Activated naive CD4-positive, alpha-beta T cell treated with anti-CD3 and anti-CD28 coated beads for 36 hours (primary cell): ENCODE measurements at places on chromosomes 5 and 9. TPM values are rescaled to one million over a fixed set of nuclear protein-coding genes. Genes with fewer than 3 reads are reported as not detected.
A peak's percentile ranks its signal among the peaks of the same experiment; 100 is the strongest.

- peaks cover 19% of the 10 kb centered on the region for H3K4me1 ChIP-seq
- H3K4me3 ChIP-seq = no peak overlapping the region
- DNase-seq = peak; percentile 23
- no peak overlapping the region for H3K27ac ChIP-seq
- no peaks in the 10 kb centered on the region for H3K27me3 ChIP-seq
- peaks cover 23% of the 10 kb centered on the region for H3K36me3 ChIP-seq
Measured at GRCh38 chr9:5326893-5327548, 12.7 kb downstream of the RLN1 start.

GRCh38 chr9:91639054-91639453, 215.4 kb upstream of the NFIL3 start:
- H3K36me3 ChIP-seq = no peaks in the 10 kb centered on the region
- no peak overlapping the region for H3K27ac ChIP-seq
- H3K27me3 ChIP-seq = peaks cover 10% of the 10 kb centered on the region
- no peak for DNase-seq
- no peaks in the 10 kb centered on the region for H3K4me1 ChIP-seq
- no peak overlapping the region for H3K4me3 ChIP-seq

- H3K4me1 ChIP-seq = peaks cover 6% of the 10 kb centered on the region
- no peaks in the 10 kb centered on the region for H3K27me3 ChIP-seq
Measured at GRCh38 chr5:65481635-65482295, at the start of gene ADAMTS6. Gene ADAMTS6 (minus strand): TSS chr5:65481920. CDS start chr5:65473673, 8,247 bp downstream.

DNA sequence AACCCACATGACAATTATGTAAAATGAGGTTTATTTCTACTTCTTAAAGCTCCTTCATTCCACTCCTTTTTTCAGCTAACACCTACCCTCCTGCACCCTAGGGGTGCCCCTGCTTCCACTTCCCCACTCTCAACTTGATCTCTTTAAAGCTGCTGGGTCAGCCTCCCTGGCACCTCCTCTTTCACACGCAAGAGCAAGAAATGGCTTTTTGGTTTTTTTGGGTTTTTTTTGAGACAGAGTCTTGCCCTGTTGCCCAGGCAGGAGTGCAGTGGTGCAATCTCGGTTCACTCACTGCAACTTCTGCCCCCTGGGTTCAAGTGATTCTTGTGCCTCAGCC, 64.4 kb downstream of the SUSD1 start:
- H3K27ac ChIP-seq = no peak overlapping the region
- no peaks in the 10 kb centered on the region for H3K27me3 ChIP-seq
- no peak for DNase-seq
- no peaks in the 10 kb centered on the region for H3K4me1 ChIP-seq
- no peaks in the 10 kb centered on the region for H3K36me3 ChIP-seq
- H3K4me3 ChIP-seq = no peak overlapping the region

The OR1N2 gene
- not detected for total RNA-seq

- no peak overlapping the region for H3K27ac ChIP-seq
- no peaks in the 10 kb centered on the region for H3K36me3 ChIP-seq
- DNase-seq = no peak
- no peaks in the 10 kb centered on the region for H3K27me3 ChIP-seq
Measured at GRCh38 chr5:61860978-61861377, 445.0 kb upstream of the KIF2A start.

DNA sequence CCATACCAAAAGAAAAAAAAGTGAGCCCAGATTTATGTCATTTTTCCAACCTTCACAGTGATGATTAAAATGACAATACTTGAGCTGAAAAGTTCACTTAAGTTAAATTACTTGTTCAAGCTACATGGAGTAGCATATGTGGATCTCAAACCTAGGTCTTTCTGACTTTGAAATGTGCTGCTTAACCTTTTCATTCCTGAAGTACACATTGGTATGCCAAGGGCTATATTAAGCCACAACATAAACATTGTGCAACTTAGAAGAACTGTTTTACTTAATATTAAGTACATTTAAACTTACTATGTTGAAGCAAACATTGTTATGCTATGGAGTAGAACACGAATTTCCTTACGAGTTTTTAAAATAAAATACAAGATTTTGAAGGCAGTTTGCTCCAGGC, 105.0 kb downstream of the GIN1 start:
- no peaks in the 10 kb centered on the region for H3K4me1 ChIP-seq
- peaks cover 19% of the 10 kb centered on the region for H3K36me3 ChIP-seq
- no peak overlapping the region for H3K4me3 ChIP-seq
- DNase-seq = no peak
- no peaks in the 10 kb centered on the region for H3K27me3 ChIP-seq

DNA sequence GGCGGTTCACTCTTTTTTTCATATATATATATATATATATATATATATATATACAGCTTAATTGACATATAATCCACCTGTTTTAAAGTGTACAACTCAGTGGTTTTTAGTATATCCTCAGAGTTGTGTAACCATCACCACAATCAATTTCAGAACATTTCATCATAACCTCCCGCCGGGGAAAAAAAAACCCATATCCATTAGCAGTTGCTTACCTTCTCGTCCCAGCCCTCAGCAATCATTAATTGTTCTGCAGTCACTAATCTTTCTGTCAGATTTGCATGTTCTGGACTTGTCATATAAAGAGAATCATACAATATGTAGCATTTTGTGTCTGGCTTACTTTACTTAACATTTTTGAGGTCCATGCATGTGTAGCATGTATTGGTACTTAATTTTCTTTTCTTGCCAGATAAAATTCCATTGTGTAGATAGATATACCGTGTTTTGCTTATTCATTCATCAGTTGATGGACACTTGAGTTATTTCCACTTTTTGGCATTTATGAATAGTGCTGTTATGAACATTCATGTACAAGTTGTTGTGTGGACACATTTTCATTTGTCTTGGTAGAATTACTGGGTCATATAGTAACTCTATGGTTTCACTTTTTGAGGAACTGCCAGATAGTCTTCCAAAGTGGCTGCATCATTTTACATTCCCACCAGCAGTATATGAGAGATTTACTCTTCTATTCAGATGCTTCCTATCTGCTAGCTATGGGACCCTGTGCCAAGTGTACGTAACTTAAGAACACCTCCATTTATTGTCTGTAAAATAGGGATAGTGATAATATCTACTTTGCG, 3.5 kb upstream of the RNF145 start:
- no peak overlapping the region for H3K4me3 ChIP-seq
- no peaks in the 10 kb centered on the region for H3K27me3 ChIP-seq
- DNase-seq = no peak
- peaks cover 31% of the 10 kb centered on the region for H3K4me1 ChIP-seq
- peaks cover 8% of the 10 kb centered on the region for H3K36me3 ChIP-seq

GRCh38 chr9:122228568-122229484, at the start of gene LHX6:
Gene LHX6 (minus strand): TSS chr9:122228957. CDS start chr9:122228740, 217 bp downstream.
- H3K4me3 ChIP-seq = peak within 1 kb of the TSS; percentile 53
- no peak for DNase-seq
- H3K27ac ChIP-seq = no peak within 1 kb of the TSS
- no peaks in the 10 kb centered on the region for H3K36me3 ChIP-seq
- H3K4me1 ChIP-seq = peaks cover 8% of the 10 kb centered on the region

DNA sequence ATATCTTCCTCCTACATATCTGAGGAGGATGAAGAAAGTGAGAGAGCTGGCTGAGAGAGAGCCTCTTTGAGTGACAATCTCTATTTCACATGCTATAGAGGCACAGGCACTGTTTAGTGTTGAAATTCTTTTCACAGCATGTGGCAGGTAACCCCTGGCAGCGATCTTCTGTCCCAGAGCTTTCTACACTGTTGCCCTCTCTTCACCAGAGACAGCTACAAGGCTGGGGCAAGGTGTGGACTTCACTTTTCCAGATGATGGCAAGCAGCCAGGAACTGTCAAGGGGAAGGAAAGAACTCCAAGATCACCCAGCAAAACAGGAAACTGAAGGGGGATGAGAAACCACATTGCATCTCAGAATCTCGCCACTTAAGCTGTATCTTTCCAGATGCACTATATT, 205.2 kb downstream of the CAAP1 start:
- DNase-seq = no peak
- H3K4me1 ChIP-seq = no peaks in the 10 kb centered on the region
- H3K27me3 ChIP-seq = peaks cover 9% of the 10 kb centered on the region
- no peaks in the 10 kb centered on the region for H3K36me3 ChIP-seq
- H3K27ac ChIP-seq = no peak overlapping the region

DNA sequence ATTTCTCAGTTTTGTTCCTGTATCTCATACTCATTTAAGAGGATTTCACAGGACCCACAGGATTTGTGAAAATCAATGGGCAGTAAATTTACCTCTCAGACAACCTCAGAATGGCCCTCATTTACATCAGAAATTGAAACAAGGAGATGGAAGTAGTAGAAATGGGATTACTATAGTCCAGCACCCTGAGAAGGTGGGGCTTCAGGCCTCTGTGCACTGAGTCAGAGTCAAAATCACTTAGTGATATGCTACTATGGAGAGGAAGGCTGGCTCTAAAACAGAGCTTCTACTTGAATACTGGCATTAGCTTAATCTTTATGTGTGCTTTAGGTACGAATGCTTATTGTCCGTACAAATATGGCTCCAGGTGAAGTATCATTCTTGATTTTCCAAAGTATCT, 159.3 kb downstream of the CEP120 start:
- H3K27me3 ChIP-seq = peaks cover 4% of the 10 kb centered on the region
- no peak overlapping the region for H3K4me3 ChIP-seq
- H3K27ac ChIP-seq = no peak overlapping the region
- H3K36me3 ChIP-seq = no peaks in the 10 kb centered on the region
- no peaks in the 10 kb centered on the region for H3K4me1 ChIP-seq
- DNase-seq = no peak

GRCh38 chr9:35262064-35262463, 100.3 kb downstream of the UNC13B start:
- peaks cover 5% of the 10 kb centered on the region for H3K27me3 ChIP-seq
- H3K4me1 ChIP-seq = no peaks in the 10 kb centered on the region
- no peak overlapping the region for H3K27ac ChIP-seq
- no peaks in the 10 kb centered on the region for H3K36me3 ChIP-seq

The STK32A gene
- not detected for total RNA-seq

DNA sequence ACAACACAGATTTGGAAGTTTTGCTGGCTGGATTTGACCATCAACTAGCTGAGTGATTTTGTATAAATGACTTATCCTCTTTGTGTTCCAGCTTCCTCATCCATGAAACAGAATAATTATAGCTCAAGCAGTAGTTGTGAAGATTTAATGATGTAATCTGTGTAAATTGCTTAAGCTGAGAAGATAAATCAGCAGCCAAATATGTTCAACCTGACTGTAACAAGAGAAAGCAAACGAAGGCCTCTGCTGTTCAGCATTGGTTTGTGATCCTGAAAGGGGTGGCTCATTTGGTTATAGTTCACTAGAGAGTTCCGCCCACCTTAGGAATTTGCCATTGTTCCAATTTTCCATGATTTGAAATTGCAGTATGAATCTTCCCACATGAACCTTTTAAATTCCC, 75.7 kb upstream of the CCDC112 start:
- no peak overlapping the region for H3K27ac ChIP-seq
- no peaks in the 10 kb centered on the region for H3K36me3 ChIP-seq
- no peak for DNase-seq
- no peaks in the 10 kb centered on the region for H3K4me1 ChIP-seq

The IFNA21 gene
- not detected for total RNA-seq

DNA sequence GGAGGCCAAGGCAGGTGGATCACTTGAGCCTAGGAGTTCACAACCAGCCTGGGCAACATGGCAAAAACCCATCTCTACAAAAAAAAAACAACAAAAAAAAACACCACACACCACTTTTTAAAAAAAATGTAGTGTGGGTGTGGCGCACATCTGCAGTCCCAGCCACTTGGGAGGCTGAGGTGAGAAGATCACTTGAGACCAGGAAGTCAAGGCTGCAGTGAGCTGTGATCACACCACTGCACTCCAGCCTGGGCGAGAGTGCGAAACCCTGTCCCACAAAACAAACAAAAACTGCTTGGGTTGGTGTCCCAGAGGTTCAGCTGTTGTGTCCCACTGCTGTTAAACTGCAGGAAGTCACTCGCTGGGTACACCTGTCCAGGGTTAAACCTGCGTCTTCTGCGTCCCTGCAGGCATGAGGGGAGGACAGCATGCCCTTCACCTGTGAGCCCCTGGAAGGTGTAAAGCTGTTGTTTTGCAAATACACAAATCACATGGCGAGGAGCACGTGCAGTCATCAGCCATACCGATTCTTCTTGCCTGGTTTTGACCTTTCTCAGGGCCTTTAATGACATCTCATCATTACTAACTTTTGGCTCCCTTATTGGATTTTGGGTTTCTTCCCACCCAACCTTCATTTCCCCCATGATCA, 29.3 kb upstream of the CLPTM1L start:
- no peak overlapping the region for H3K27ac ChIP-seq
- DNase-seq = no peak
- H3K36me3 ChIP-seq = no peaks in the 10 kb centered on the region
- H3K4me3 ChIP-seq = no peak overlapping the region
- no peaks in the 10 kb centered on the region for H3K4me1 ChIP-seq
- H3K27me3 ChIP-seq = no peaks in the 10 kb centered on the region

DNA sequence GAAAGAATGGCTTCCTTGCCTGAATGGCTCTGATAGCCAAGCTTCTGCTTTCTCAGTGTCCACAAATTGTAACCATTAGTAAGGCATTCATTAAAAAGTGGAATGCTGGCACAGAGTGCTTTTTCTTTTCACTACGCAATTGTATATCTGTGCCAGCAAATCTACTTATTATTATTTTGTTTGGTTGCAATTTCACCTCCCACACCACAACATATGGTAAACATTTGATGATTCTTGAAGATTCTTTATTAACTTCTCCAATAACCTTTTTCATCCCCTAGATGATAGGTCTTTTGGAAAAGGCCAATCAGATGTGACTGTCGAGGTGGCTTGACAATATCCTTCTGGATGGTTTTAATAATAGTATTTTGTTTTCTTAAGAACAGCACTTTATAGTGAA, 234.1 kb downstream of the TMEM38B start:
- H3K36me3 ChIP-seq = no peaks in the 10 kb centered on the region
- no peak for DNase-seq
- H3K4me1 ChIP-seq = no peaks in the 10 kb centered on the region
- no peak overlapping the region for H3K4me3 ChIP-seq

DNA sequence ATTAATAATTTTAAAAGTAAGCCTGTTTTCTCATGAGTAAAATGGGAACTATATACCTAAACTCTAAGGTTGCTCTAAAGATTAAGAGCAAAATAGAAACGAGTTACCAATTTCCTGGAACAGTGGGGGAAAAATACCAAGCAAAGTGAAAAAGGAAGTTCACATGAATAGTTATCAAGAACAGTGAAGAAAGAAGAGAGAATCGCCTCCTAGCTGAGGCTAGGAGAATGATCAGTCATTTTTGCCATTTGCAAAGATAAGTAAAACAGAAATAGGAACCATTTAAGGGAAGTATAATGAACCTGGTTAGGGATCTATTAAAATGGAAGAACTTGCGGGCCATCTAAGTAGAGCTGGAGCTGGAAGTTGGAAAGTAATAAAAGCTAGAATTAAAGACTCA, 50.7 kb downstream of the P4HA2 start:
- peaks cover 24% of the 10 kb centered on the region for H3K4me1 ChIP-seq
- H3K27ac ChIP-seq = no peak overlapping the region
- no peak overlapping the region for H3K4me3 ChIP-seq
- no peak for DNase-seq

GRCh38 chr5:121479337-121479736, 372.3 kb upstream of the FTMT start:
- no peak overlapping the region for H3K27ac ChIP-seq
- DNase-seq = no peak
